T-helper 17 cell (primary cell): ENCODE measurements at places on chromosomes 11 and 22. TPM values are rescaled to one million over a fixed set of nuclear protein-coding genes. Genes with fewer than 3 reads are reported as not detected.

Gene BTBD18
- not detected for total RNA-seq

Gene EFCAB6
- total RNA-seq: not detected

Gene KCTD14
- total RNA-seq: 0.17 TPM

DNA sequence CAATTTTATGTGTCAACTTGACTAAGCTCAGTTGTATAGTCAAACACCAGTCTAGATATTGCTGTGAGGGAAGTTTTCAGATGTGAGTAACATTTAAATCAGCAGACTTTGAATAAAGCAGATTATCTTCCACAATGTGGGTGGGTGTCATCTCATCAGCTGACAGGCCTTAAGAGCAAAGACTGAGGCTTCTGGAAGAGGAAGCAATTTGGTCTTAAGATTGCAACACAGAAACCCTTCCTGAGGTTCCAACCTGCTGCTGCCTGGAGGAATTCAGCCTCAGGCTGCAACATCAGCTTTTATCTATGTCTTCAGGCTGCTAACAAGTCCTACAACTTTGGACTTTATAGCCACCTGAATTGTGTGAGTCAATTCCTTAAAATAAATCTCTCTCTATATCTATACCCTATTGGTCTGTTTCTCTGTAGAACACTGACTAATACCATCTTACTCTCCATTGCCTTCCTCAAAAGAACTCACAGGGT is 277.2 kb upstream of the PLET1 start:
- peaks cover 18% of the 10 kb centered on the region for H3K4me1 ChIP-seq
- peaks cover 52% of the 10 kb centered on the region for H3K27me3 ChIP-seq
- no peak for DNase-seq
- H3K36me3 ChIP-seq: peaks cover 4% of the 10 kb centered on the region
- no peak overlapping the region for H3K4me3 ChIP-seq

DNA sequence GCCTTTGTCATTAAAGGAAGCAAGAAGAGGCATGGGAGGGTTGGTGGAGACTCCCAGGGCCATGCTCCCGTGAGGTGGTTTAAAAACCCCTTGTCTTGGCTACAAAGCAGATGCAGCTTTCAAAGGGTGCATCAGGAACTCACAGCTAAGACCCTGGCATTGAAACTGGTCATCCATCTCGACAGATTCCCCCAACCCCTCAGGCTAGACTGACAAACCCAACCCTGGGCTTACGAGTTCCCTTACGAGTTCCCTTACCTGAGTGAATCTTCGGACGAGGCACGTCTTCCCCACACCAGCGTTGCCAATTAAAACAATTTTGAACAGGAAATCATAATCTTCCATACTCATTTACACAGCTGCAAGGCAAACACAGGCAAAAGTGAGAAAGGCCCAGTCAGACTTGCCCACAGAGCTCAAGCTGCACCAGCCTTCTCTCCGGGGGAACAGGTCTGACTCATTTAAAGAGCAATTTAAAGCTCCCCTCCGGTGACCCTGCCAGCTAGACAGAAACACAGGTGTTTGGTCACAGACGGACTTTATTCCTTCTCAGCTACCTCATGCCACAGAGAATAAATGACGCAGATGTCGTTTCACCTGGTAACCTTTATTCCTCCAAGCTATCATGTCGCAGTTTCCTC is 74.6 kb downstream of the RAB30 start:
- H3K4me3 ChIP-seq: no peak overlapping the region
- H3K27ac ChIP-seq: peak overlapping the region; percentile 6

GRCh38 chr11:57133366-57134038 is 48.3 kb upstream of the LRRC55 start:
- no peak overlapping the region for H3K27ac ChIP-seq
- no peak for DNase-seq
- H3K4me1 ChIP-seq: no peaks in the 10 kb centered on the region
- H3K36me3 ChIP-seq: no peaks in the 10 kb centered on the region
- no peak overlapping the region for H3K4me3 ChIP-seq

DNA sequence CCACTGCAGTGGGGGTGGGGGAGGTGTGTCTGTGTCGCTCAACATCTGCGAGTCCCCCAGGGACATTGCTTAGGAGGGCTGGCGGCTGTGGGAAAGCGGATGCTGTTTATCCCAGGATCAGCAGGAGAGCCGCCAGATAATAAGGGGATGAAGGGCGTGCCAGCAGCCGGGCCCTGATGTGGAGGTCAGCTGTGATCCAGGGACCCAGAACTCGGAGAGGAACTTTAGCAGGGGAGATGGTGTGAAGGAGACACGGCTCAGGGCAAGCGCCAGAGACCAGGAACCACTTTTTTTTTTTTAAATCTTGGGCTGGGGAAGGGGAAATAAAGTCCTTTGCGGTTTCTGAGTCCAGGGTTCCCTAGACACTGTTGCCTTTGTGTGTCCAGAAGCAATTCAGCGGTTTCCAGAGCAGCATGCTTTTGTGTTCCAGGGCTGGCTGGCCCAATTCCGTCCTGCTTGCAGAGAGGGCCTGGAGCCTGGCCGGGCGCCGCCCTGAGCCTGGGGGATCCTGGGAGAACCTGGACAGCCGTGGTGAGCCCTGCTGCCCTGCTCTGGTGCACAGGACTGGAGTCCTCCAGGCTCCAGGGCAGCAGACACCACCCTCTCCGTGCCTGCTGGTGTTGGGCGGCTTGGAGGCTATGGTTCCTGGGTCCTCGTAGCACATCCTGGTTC is at the start of gene GRAMD4:
Gene GRAMD4, plus strand, starts transcription at position 557 of the 672 bp plus-strand sequence. CDS start 6,414 bp downstream, outside the sequence.
- H3K27me3 ChIP-seq: no peaks in the 10 kb centered on the region
- DNase-seq: no peak
- no peak within 1 kb of the TSS for H3K27ac ChIP-seq
- H3K4me1 ChIP-seq: peaks cover 5% of the 10 kb centered on the region
- no peaks in the 10 kb centered on the region for H3K36me3 ChIP-seq
- H3K4me3 ChIP-seq: no peak within 1 kb of the TSS

GRCh38 chr22:40635940-40636379 is 559 bp downstream of the MRTFA start:
- DNase-seq: no peak
- no peaks in the 10 kb centered on the region for H3K27me3 ChIP-seq
- H3K4me3 ChIP-seq: peak overlapping the region; percentile 89
- H3K36me3 ChIP-seq: peaks cover 6% of the 10 kb centered on the region

- H3K27me3 ChIP-seq: peaks cover 40% of the 10 kb centered on the region
- no peak overlapping the region for H3K4me3 ChIP-seq
- H3K27ac ChIP-seq: no peak overlapping the region
Observed at GRCh38 chr11:93623179-93623578, 38.3 kb upstream of the CEP295 start.

- peaks cover 4% of the 10 kb centered on the region for H3K4me1 ChIP-seq
- no peak overlapping the region for H3K27ac ChIP-seq
Observed at GRCh38 chr11:61536676-61537270, 28.2 kb downstream of the LRRC10B start.

DNA sequence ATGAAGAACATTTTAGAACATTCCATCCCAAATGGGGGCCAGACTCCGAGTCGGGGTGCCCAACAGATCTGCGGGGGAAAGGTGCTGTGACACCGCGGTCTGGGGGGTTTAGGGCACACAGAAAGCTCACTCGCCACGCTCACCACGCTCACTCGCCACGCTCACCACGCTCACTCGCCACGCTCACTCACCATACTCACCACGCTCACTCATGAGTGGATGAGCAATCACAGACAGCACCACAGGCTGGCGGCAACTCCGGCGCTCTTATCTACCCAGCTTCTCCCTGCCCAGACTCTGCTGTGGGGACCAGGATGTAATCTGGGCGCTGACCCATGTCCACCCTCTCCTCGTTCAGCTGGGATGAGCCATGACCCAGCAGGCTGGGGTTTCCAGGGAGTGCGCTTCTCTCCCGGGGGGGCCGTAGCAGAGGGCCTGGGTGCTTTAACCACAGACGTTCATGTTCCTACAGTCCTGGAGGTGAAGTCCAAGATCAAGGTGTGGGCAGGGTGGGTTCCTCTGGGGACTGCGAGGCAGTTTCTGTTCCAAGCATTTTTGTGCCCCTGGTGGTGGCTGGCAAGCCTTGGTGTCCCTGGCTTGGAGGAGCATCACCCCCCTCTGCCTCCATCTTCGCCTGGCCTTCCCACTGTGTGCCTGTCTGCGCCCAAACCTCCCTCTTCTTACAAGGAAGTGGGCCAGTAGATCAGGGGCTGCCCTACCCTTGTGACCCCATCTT is 141.2 kb downstream of the CTTN start:
- H3K27me3 ChIP-seq: peaks cover 5% of the 10 kb centered on the region
- H3K36me3 ChIP-seq: no peaks in the 10 kb centered on the region
- no peaks in the 10 kb centered on the region for H3K4me1 ChIP-seq

GRCh38 chr11:71095294-71095850 is 157.0 kb downstream of the SHANK2 start:
- peaks cover 38% of the 10 kb centered on the region for H3K27me3 ChIP-seq
- DNase-seq: no peak
- H3K27ac ChIP-seq: no peak overlapping the region
- H3K4me1 ChIP-seq: no peaks in the 10 kb centered on the region

DNA sequence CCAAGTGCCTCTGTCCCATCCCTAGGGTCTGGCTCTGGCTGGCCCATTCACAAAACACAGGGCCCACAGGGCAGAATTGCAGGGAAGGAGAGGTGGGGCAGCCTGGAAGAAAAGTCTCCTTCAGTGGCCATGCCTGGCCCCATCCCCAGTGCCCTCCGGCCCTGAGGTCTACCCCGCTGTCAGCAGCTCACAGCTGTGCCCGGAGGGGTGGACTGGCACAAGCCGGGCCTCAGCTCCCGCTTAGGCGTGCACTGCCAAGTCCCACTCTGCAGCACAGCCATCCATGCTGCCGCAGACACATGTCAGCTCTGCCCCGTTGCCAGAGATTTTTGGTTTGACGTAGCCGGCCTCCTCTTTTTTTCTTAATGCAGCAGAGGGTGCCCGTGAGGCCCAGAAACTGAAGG is 3.9 kb upstream of the SCN2B start:
- H3K4me1 ChIP-seq: no peaks in the 10 kb centered on the region
- peaks cover 39% of the 10 kb centered on the region for H3K27me3 ChIP-seq
- H3K4me3 ChIP-seq: no peak overlapping the region

DNA sequence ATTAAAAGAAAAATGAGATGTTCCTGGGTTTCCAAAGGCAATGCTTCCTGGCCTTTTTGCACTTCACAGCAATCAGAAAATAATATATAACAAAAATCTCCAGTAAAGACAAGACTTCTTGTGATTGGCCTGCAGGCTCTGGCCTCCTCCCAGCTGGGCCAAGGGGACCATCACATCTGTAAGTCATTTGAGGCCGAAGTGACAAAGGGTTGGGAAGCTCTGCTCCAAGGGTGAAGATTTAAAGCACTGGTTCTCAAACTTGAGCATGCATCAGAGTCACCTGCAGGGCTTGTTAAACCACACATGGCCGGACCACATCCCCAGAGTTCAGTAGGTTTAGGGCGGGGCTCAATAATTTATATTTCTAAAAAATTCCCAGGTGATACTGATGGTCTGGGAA is 32.1 kb downstream of the ARFGAP2 start:
- no peaks in the 10 kb centered on the region for H3K36me3 ChIP-seq
- H3K4me3 ChIP-seq: no peak overlapping the region
- peaks cover 2% of the 10 kb centered on the region for H3K4me1 ChIP-seq
- no peak for DNase-seq
